ENCODE measurements at places on chromosomes 3 and 15.
A peak's percentile ranks its signal among the peaks of the same experiment; 100 is the strongest.

- no peak for DNase-seq
These were observed 45.2 kb upstream of the NR2F2 start for GRCh38 chr15:96285305-96285704.

DNA sequence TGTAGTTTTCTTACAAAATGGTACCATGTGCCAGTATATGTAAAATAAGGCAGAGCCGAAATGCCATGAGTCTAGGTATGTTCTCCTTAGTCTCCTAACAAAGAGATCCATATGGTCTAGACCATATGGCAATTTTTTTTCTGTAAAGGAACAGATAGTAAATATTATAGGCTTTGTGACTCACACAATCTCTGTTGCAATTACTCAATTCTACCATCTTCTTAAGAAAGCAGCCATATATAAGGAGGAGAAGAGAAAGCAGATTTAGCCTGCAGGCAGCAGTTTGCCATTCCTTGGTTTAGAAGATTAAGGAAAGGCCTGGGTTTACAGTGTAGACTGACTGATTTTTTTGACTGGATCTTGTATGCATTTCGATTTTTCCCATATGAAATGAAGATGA is 16.3 kb upstream of the BBX start:
- DNase-seq: no peak

GRCh38 chr15:27095886-27096624 is 125.1 kb downstream of the GABRG3 start:
- peak; percentile 44 for DNase-seq

DNA sequence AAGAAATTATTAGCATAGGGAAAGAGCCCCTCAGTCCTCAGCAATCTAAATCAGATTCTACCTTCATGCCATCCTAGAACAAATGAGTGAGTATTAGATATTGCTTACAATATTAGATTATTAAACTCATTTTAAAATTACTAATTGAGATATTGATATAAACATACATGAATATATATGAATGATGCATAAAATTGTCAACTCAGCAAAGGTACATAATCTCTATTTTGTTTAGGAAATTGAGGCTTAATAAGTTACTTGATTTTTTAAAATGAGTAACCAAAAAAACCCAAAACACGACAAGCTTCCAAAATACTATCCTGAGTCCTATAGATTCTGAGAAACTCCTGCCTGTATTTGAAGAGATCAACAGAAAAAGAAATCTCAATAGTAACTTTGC is 297.7 kb upstream of the TMCO5A start:
- no peak for DNase-seq

DNA sequence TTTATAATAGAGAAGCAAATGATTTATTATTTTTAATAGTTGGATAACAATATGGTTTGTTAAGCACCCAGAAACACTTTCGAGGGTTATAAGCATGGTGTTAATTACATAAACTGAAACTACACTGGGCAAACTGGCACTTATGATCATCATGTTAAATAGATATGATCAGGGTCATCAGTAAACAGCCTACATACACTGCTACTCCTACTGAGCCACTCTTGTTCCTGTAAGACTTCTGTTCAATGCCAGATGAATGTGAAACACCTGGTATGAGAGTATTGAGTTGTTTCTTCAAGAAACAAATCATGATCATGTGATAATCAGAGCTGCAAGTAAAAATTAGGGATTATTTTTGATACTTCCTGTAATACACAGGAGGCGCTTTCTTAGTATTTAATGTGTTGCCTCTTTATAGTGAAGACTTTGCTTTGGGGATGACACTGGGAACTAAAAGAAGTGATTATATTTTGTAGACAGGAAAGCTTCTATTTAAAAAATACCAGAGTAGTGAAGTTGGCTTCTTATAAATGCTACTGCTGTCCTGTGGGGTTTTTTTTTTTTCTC is 32.3 kb upstream of the UTS2B start:
- no peak for DNase-seq

- no peak for DNase-seq
These were observed 72.7 kb downstream of the DTWD1 start for GRCh38 chr15:49693498-49693897.

DNA sequence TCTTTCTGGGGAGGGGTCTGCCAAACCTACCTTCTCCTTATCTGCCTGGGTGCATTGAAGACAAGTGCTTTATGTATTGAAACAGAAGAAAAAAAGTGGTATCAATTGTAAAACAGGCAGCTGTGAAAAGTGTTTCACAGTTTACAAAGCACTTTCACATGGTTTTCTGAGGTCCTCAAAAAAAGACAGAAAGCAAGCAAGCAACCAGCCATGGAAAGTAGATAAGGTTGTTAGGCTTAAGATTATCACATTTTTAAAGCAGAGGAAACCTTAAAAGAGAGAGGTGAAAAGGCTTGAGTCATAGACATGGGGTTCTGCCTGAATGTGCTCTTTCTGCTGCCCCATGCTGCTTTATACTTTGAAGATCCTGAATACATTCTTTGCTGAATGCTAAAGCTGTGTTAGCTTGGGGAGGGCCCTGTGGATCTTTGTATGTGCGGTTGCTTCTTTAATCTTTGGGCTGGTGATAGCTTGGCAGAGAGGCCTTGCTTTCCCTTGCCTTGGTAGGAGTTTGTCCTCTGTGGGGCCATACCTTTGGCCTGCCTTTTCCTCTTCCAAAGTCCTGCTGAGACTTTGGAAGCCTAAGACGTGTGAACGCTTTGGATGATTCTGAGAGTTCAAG is 2.6 kb downstream of the SMAD3 start:
- no peak for DNase-seq

DNA sequence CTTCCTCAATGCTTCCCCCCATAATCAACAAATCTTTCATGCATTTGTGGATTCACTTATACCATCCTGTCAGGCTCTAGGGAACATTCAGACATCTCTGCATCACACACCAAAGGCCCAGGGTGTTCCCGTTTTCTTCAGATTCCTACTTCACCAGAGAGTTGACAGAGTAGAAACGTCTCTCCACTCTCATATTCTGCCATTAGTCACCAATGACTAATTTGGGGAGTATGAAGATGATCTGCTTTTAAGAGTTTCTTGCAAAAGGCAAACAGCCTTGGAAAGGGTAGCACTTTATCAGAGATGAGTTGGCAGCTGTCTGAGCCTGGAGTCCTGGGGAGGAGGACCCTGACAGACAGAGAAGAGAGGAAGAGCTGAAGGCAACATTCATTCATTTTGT is 55.8 kb upstream of the DGKG start:
- no peak for DNase-seq

- DNase-seq: peak; percentile 8
These were observed 186.7 kb downstream of the NLGN1 start for GRCh38 chr3:173584093-173584837.

GRCh38 chr3:54986294-54986693 is 58.4 kb upstream of the LRTM1 start:
- DNase-seq: no peak

DNA sequence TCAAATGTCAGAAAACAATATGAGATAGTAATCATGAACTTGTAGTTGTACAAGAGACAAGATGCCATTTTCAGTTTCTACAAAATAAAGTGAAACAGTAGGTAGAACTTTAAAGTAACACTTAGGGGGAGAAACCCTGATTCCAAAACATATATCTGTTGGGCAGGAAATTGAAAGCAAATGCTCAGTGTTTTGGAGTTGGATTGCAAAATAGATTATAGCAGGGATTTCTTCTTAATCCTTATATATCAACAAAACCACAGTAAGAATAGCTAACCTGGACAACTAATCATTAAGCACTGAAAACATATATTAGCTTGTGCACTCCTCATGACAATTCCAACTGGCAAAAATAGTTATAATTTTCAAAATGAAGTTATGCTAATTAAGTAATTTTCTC is 46.9 kb downstream of the COMMD2 start:
- peak; percentile 11 for DNase-seq

- DNase-seq: peak; percentile 46
These were observed 96.5 kb upstream of the PRICKLE2 start for GRCh38 chr3:64321747-64322146.

GRCh38 chr3:183285318-183285717 is 32.3 kb downstream of the B3GNT5 start:
- no peak for DNase-seq

GRCh38 chr3:58480309-58480708 is 11.6 kb upstream of the KCTD6 start:
- no peak for DNase-seq

DNA sequence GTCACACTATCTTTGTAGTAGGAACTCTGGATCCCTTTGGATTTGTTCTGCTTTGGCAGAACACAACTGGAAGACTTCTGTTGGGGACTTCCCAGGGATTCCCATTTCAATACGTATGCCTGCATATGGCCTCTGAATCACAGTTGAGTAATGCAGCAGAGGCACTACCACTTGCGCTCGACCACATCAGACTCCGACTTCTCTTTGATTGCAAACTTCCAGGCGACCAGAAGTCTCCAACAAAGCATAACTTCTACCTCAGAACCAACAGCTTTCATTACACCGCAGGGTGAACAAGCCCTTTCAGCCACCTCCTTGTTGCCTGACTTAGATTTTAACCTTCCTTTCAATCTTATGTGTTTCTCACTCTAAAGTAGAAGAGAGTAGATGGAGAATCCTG is 924.4 kb downstream of the IGSF11 start:
- DNase-seq: no peak

Data from skin of body (tissue), 3 donors.